ENCODE measurements at places on chromosomes 11 and 22.

- no peak for DNase-seq
These were observed 68.8 kb downstream of the SNX19 start for GRCh38 chr11:130847517-130847916.

DNA sequence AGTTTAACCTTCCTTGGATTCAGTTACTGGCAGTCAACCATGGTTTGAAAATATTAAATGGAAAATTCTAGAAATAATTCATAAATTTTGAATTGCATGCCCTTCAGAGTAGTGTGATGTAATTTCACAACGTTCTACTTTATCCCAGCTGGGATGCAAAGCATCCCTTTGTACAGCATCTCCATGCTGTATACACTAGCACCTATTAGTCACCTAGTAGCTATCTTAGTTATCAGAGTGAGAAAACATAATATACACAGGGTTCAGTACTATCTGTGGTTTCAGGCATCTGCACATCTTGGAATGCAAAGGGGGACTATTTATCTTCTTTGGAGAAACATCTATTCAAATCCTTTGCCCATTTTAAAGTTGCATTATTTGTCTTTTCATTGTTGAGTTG is 30.8 kb downstream of the CBL start:
- DNase-seq, result no peak

- no peak for DNase-seq
These were observed 333.6 kb upstream of the NCAM1 start for GRCh38 chr11:112627588-112628045.

DNA sequence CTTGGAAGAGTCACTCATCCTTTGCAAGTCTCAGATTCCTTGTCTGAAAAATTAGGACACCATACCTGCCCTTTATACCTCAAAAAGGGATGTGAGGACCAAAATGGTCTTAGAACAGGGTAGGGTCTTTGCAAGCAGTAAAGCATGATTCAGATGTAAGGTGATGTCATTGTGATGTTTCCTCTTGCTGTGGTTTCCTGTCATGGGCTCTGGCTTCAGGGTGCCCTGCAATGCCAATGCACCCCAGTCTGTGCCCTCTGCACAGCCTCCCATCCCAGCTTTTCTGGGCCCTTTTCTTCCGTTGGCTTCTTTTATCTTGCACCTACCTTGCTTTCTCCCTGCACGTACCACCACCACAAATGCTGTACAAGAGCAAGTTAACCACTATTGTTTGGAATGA is 87.8 kb upstream of the NNMT start:
- no peak for DNase-seq

- no peak for DNase-seq
These were observed 12.8 kb upstream of the MOB2 start for GRCh38 chr11:1499261-1499890.

DNA sequence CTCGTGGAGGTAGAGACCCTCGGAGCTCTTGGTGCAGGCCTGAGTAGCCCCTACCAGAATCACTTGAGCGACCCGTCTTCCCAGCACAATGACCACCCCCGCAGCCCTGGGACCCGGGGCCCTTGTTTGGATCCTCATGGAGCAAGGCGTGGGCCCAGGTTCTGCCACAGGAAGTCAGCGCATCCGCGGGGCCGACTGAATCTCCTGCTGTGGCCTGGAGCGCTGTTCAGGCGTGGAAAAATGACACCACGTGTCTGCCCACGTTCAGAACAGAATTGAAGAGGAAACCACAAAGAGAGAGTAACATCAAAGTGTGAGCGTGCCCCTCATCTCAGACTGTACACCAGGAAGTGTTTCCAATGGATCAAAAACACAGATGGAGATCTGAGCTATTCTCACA is 1479.2 kb downstream of the TBC1D22A start:
- DNase-seq, result no peak

DNA sequence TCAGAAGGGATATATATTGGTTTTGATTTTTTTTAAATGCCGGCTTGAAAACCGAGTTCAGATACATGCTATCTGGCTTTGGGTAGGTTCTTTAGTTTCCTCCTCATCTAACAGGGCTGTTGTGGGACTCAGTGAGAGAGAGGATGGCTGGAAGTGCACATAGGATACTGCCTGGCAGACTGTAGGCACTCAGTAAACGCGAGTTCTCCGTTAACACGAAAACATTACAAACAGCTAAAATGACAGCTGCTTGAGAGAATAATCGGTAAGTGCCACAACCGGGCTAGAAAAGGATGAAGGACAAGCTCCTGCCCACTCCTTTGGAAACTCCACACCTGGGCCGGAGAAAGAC is 369 bp downstream of the XRRA1 start:
- peak; percentile 52 for DNase-seq

DNA sequence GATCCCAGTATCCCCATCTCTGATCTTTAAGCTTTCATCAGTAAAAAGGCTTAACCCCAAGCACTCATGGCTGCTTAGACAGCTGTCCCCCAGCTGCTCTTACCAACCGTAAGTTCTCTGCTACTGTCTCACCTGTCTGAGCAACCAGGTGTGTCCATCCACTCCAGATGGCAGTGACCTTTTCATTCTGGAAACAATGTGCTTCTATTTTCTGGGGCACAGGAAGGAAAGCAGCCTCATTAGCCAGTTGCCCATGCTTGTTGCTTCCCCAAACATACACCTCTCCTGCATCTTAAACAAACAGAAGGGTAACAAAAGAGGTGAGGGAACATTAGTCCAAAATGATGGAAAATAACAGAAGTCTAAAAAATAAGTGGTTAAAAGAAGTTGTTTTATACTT is 24.4 kb downstream of the SERGEF start:
- DNase-seq, result peak; percentile 77

DNA sequence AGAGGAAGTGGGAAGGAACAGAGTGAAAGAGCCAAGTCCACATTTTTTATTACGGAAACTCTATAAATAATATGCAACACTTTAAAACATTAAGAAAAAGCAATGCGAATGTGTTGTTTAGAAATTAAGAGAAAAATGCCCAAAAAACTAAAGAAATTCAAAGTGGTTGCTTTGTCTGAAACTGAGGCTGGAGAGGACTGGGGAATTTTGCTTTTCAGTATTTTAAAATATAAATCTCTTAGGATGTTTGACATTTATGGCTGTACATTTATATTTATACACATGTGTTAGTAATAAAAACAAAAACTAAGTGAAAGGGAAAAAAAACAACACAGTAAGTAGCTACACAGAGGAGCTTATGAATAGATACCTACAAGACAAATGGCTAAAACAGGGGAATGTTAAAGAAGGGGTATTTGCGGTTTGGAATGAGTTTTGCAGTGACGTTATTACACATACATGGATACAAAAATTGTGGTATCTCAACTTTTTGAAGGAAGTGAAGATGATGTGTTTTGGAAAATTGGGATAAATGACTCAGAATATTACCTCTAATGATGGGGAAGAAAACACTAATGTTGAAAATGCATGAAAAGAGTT is 97.0 kb upstream of the DRD2 start:
- no peak for DNase-seq

- DNase-seq, result no peak
These were observed 52.2 kb downstream of the GAB2 start for GRCh38 chr11:78365381-78365792.

DNA sequence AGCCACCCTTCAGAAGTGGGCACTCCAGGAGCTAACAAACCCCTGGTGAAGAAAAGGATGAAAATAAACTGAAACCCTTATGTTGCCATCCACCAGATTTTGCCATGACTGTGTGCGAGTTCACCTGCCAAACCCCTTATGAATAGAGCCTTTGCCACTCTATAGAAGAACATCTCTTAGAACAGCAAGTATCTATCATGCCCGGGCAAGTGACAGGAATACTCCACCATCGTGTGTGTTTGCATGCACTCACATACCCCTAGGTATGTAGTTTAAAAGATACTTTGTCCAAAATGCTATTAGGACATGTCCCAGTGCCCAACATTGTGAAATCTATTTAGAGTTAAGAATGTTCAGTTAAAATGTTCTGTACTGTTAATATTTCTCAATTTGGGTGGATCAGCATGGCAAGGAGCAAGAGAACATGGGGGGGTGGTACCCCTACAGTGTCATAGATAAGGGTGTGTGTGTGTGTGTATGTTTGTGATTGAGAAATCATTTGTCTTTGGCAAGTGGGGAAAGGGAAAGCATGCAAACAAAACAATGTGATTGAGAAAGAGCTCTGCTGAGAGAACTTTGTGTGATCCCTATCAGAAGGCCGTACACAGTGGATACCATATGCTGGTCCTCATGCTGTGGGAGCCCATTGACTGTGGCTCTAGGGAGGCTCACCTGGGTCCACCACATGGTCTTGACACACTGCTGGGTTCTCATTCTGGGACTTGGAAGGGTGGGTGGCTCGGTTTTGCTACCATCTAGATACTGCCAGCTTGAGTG is 94.9 kb downstream of the ZBTB16 start:
- DNase-seq, result no peak

DNA sequence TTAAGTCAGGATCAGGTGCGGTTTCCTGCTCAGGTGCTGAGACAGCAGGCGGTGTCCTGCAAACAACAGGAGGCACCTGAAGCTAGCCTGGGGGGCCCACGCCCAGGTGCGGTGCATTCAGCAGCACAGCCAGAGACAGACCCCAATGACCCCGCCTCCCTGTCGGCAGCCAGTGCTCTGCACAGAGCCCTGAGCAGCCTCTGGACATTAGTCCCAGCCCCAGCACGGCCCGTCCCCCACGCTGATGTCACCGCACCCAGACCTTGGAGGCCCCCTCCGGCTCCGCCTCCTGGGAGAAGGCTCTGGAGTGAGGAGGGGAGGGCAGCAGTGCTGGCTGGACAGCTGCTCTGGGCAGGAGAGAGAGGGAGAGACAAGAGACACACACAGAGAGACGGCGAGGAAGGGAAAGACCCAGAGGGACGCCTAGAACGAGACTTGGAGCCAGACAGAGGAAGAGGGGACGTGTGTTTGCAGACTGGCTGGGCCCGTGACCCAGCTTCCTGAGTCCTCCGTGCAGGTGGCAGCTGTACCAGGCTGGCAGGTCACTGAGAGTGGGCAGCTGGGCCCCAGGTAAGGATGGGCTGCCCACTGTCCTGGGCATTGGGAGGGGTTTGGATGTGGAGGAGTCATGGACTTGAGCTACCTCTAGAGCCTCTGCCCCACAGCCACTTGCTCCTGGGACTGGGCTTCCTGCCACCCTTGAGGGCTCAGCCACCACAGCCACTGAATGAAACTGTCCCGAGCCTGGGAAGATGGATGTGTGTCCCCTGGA is at the start of gene MYO7A:
TSS of gene MYO7A (plus strand) at position 327 of the 772 bp plus-strand sequence. CDS start 2,389 bp downstream, outside the sequence.
- peak; percentile 71 for DNase-seq

GRCh38 chr11:116637766-116638165 is 135.0 kb downstream of the BUD13 start:
- no peak for DNase-seq

DNA sequence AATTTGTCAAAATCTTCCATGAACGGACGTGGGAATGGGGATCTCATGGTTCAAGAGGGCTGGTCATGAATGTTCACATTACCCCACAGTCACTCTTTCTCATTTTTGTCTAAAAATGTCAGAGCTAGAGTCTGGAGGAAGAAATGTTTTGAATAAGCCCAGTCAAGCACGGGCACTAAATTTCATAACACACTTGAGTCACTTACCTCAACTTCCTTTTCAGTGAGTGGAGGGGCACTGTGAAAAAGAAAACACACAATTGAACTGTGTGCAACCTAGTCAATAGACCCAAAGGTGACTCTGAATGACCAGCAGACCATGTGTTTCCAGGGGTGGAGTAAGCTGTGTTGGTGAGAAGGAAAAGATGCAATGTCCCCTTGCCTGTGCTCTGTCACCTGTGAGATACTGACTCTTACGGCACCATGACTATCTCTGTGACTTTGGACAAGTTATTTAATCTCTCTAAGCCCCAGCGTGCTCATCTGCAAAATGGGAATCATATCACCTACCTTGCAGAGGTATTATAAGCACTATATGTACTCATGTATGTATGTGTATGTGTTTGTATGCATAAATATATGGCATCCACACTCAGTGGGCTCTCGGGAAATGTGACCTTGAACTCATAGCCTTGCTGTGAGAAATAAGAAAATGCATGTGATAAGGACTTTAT is 38.2 kb upstream of the LYVE1 start:
- DNase-seq, result no peak

DNA sequence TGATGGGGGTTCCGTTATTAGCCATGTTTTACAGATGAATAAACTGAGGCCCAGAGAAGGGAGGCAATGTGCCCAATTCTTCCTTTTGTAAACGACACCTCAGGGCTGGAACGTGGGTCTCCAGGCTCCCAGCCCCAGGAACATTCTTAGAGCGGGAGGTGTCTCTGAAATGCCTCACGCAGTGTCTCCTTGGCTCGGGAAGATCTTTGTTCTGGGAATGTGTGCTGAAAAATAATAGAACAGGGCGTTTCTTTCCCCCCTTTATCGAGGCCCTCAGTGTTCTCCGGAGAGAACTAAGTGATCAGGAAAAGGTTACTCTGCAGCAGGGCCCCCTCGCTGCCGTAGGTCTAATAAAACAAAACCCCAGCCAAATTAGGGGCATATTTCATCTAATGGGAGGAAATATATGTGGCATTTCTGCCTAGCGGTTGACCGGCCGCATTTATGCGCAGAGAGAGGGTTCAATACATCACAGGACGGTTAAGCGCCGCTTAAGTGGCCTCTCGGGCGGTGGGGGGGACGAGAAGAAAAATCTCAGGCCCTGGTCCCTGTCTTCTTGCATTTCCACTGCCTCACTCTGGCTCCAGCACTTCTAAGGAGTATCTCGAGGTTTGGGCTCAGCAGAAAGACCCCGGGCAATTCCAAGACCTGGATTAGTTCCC is 564.3 kb downstream of the MN1 start:
- DNase-seq, result no peak

DNA sequence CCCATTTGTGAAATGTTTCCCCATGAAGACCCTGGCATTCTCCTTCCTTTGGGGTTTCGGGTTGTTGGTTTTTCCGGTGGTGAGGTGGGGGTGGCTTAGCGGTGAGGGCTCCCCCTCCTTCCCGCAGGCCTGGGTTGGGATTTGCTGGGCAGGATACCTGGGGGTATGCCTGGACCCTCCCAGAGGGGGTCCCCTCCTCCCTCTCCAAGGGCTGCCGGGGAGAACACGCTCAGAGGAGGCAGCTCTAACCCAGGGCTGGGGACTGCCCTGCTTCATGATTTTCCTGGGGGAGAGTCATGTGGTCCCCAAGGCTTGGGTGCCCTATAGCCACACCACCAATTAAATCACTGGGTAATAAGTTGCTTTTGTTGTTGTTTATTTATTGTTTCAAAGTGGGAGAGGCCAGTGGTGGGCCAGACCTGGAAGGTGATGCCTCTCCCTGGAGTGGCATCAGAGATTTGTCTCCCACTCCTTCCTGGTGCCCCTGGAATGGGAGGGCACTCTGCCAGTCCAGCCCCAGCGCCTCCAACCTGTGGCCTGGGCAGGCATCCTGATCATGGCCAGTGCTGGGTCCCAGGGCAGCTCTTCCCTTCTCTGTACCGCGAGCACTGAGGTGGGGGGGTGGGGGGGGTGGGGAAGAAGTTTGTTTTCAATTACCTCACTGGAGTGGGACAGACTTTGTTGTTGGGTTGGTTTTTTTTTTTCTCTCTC is 1.3 kb upstream of the CLCF1 start:
- no peak for DNase-seq
